Uterus (tissue), 4 donors: ENCODE measurements at places on chromosomes 7 and 10. TPM values are rescaled to one million over a fixed set of nuclear protein-coding genes. Genes with fewer than 3 reads are reported as not detected.
A peak's percentile ranks its signal among the peaks of the same experiment; 100 is the strongest.

Gene VSTM4
- 10.3 TPM for total RNA-seq

Gene MMRN2
- total RNA-seq, result 53.6 TPM

Gene DPP6
- total RNA-seq, result 107 TPM

Gene MYPN
- total RNA-seq, result not detected

DNA sequence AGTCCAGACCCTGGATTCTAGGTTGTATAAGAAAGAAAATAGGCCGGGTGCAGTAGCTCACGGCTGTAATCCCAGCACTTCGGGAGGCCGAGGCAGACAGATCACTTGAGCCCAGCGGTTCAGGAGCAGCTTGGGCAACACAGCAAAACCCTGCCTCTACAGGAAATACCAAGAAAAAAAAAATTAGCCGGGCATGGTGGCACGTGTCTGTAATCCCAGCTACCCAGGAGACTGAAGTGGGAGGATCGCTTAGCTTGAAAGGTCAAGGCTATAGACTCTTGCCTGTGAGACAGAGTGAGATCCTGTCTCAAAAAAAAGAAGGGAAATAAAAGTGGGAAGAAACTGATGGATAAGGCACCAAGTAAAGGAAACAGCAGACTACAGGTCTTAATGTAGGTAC is 287.9 kb upstream of the KLF14 start:
- DNase-seq, result no peak
- H3K4me3 ChIP-seq, result no peak overlapping the region
- H3K36me3 ChIP-seq, result no peaks in the 10 kb centered on the region
- H3K27me3 ChIP-seq, result no peaks in the 10 kb centered on the region

DNA sequence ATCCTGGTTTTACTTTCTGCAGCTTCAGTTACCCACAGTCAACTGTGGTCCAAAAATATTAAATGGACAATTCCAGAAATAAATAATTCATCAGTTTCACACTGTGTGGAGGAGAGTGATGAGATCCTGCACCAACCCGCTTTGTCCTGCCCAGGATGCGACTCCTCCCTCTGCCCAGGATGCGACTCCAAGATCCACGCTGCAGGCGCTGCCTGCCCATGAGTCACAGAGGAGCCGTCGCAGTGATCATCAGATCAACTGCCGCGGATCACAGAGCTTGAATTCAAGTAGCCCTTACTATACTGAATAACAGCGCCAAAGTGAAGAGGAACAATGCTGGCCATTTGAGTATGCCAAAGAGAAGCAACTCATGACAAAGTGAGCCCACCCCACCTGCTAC is 61.5 kb downstream of the GRB10 start:
- no peak overlapping the region for H3K4me3 ChIP-seq
- H3K36me3 ChIP-seq, result no peaks in the 10 kb centered on the region
- no peaks in the 10 kb centered on the region for H3K4me1 ChIP-seq
- no peak for DNase-seq
- H3K27me3 ChIP-seq, result no peaks in the 10 kb centered on the region

DNA sequence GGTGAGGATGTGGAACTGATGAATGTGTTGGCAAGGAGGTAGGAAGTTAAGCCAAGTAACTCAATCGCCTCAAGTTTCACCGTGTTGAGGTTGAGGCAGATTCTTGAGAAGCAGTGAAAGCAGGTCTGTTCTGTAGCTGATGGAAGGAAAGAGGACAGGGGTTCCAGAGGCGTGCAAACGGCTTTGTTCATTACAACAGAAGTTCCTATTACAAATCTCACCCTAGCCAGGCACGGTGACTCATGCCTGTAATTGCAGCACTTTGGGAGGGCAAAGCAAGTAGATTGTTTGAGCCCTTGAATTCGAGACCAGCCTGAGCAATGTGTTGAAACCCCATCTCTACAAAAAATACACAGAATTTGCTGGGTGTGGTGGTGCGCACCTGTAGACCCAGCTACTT is 36.9 kb upstream of the PTF1A start:
- H3K4me3 ChIP-seq, result no peak overlapping the region
- no peak for DNase-seq
- H3K36me3 ChIP-seq, result no peaks in the 10 kb centered on the region

- no peak overlapping the region for H3K4me3 ChIP-seq
- no peaks in the 10 kb centered on the region for H3K36me3 ChIP-seq
- H3K4me1 ChIP-seq, result no peaks in the 10 kb centered on the region
- no peak for DNase-seq
- no peak overlapping the region for H3K27ac ChIP-seq
These were observed 265.9 kb upstream of the NRP1 start for GRCh38 chr10:33600381-33600780.

- DNase-seq, result peak; percentile 27
- H3K27ac ChIP-seq, result peak overlapping the region; percentile 73
- H3K4me3 ChIP-seq, result peak overlapping the region; percentile 86
These were observed 635 bp downstream of the ZNF12 start for GRCh38 chr7:6705959-6706665.

DNA sequence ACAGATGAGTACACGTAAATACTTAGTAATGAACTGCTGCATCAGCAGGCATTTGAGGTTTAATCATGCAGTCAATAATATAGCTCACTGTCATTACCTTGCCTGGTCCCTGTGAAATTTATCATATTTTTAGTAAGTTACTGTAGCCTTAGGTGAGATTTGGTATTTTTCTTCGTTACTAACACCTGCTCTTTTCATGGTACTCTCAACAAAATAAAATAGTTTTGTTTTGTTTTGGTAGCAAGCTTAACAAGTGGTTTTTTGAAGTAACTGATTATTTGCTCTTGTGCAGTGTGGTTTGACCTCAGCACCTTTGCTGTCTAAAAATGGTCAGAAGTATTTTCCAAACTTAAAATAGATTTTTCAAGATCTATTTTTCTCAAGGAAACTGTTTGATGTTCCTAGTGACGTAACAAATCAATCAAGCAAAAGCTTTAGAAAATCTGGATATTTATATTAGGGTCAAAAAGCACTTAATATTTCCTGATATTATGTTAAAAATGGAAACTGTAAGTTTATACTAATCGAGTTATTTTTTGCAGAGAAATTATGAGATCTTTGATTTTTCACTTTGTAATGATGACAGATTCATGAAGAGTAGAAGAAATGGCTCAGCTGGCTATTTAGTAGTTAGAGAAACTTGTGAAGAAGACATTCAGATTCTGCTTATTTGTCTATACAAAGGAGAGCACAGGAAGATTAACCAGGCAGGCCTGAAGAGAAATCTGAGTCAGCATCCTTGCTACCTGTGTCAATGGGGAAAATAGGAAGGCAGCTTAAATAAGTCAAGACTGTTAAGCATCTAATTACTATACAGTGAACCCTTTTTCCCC is 21.0 kb upstream of the RPA3 start:
- no peak overlapping the region for H3K27ac ChIP-seq
- no peak overlapping the region for H3K4me3 ChIP-seq
- H3K36me3 ChIP-seq, result no peaks in the 10 kb centered on the region
- DNase-seq, result no peak
- no peaks in the 10 kb centered on the region for H3K27me3 ChIP-seq

DNA sequence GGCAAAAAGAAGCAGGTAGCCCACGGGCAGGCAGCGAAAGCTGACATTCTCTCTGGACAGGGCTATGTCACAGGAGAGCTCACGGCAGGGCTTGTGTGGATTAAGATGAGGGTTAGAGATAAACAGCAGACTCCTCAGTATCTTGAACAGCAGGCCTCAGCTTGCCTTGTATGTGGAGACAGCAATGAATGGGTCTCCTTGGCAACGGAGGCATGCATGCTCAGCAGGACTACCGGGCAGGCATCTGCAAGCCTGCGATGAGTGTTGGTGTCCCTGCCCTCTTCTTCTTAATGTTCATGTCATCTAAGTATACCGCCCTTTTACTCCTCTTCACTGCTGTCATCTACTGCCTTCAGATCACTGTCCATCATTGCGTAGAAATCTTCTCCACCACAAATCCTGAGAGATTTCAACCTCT is 81.9 kb upstream of the C1GALT1 start:
- no peak overlapping the region for H3K4me3 ChIP-seq
- H3K36me3 ChIP-seq, result no peaks in the 10 kb centered on the region
- no peak overlapping the region for H3K27ac ChIP-seq
- no peak for DNase-seq

DNA sequence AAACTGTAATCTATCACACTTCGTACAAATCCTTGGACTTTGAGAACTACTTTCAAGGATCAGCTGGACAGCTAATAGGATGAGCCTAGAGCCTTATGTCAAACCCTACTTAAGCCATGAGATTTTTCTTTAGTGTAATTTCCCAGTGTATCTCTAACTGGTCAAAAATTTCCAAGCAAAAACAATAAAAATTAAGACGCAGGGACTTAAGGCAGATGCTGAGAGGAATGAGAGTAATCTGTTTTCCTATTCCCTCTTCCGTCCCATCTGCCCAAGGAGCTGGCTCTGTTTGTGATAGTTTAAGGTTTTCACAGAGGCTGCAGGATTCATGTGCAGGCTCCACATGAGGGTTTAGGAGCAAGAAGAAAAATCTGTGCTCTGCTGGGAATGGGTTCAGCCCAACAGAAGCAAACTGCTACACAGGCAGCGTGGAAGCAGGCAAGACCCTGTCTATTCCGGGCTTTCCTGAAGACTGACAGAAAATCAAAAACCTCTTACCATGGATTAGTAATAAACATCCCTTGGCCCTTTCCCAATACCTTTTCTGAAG is 62.2 kb downstream of the ARMH3 start:
- DNase-seq, result no peak
- H3K4me1 ChIP-seq, result no peaks in the 10 kb centered on the region
- H3K36me3 ChIP-seq, result no peaks in the 10 kb centered on the region
- H3K4me3 ChIP-seq, result no peak overlapping the region
- H3K27ac ChIP-seq, result no peak overlapping the region
- H3K27me3 ChIP-seq, result no peaks in the 10 kb centered on the region

- no peaks in the 10 kb centered on the region for H3K36me3 ChIP-seq
- no peaks in the 10 kb centered on the region for H3K4me1 ChIP-seq
These were observed 221.0 kb downstream of the GLRX3 start for GRCh38 chr10:130357226-130357625.

GRCh38 chr10:20007426-20007825 is 191.2 kb downstream of the PLXDC2 start:
- H3K27ac ChIP-seq, result no peak overlapping the region
- no peaks in the 10 kb centered on the region for H3K36me3 ChIP-seq
- no peak overlapping the region for H3K4me3 ChIP-seq

- no peaks in the 10 kb centered on the region for H3K27me3 ChIP-seq
- peaks cover 4% of the 10 kb centered on the region for H3K4me1 ChIP-seq
- no peak overlapping the region for H3K4me3 ChIP-seq
- peak overlapping the region; percentile 41 for H3K27ac ChIP-seq
- no peak for DNase-seq
These were observed 69.8 kb downstream of the GLI3 start for GRCh38 chr7:42167206-42167605.

GRCh38 chr10:86085136-86085535 is 281.5 kb downstream of the GRID1 start:
- H3K27me3 ChIP-seq, result no peaks in the 10 kb centered on the region
- DNase-seq, result no peak
- H3K36me3 ChIP-seq, result no peaks in the 10 kb centered on the region
- H3K27ac ChIP-seq, result no peak overlapping the region
- H3K4me1 ChIP-seq, result no peaks in the 10 kb centered on the region

DNA sequence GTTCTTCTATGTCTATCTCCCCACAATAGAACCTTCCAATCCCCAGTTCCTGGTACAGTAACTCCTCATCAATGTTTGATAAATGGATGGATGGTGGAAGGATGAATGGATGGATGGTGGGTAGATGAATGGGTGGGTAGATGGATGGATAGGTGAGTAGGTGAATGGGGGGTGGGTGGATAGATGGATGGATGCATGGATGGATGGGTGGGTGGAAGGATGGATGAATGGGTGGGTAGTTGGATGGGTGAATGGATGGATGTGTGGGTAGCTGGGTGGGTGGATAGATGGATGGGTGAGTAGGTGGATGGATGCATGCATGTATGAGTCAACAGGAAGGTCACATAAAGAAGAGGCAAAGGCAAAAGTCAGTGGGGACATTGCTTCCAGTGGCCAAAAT is 116.8 kb downstream of the GRID1 start:
- no peaks in the 10 kb centered on the region for H3K27me3 ChIP-seq
- no peaks in the 10 kb centered on the region for H3K4me1 ChIP-seq
- H3K27ac ChIP-seq, result no peak overlapping the region
- H3K4me3 ChIP-seq, result no peak overlapping the region
- no peak for DNase-seq

DNA sequence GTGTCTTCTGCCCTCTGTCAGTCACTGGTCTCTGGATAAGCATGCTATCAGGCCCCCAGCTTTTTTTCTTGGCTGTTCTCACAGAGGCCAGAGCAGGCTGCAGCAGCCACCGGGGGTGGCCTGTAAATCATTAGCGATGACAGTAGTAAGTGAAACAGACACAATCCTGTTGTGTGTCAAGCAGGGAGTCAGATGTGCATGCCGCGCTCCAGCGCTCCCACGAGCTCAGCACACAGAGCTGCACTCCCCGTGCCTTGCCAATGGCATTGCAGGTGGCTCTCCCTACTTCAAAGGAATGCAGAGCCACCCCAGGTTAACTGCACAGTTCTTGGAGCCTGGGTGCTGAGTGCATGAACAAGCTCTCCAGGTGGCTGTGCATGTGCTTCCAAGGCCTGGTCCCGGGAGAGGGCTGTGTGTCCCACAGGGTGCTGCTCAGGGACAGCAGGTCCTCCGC is 226.1 kb downstream of the GLRX3 start:
- DNase-seq, result no peak
- H3K27ac ChIP-seq, result no peak overlapping the region
- no peaks in the 10 kb centered on the region for H3K36me3 ChIP-seq
- H3K27me3 ChIP-seq, result no peaks in the 10 kb centered on the region

- no peak for DNase-seq
- H3K4me3 ChIP-seq, result no peak overlapping the region
- no peaks in the 10 kb centered on the region for H3K27me3 ChIP-seq
- no peaks in the 10 kb centered on the region for H3K4me1 ChIP-seq
- H3K27ac ChIP-seq, result no peak overlapping the region
These were observed 13.3 kb downstream of the TMEM120A start for GRCh38 chr7:75981203-75981452.

DNA sequence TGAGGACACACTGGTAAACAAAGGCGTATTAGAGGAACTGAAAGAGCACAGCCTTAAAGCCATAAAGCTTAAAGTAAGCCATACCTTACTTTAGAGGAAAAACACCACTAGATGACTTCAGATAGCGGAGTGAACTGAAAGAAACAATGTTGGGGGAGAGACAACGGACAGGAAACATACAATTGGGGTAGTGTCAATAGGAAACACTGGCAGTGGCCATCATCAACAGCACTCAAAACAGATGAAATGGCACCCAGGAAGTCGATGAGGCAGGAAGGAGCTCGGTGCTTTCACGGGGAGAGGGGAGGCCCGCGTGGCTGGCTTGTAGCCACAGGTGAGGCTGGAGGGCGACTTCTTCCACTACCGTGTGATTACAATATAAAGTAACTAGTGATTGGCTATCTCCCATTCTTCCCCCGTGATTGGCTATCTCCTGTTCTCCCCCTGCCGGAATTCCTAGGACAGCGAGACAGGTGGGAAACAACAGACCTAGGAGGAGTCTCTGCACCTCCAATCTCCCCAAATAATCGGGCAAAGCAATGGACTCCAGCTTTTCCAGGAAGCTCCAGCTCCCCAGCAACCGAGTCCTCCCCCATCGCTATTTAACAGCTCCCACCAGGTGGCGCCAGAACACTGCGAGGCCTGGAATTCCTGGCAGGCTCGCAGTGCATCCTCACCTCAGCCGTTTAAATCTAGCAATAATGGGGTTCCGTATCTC is 2.4 kb upstream of the TAS2R38 start:
- H3K4me1 ChIP-seq, result no peaks in the 10 kb centered on the region
- H3K36me3 ChIP-seq, result no peaks in the 10 kb centered on the region
- H3K4me3 ChIP-seq, result no peak overlapping the region
- no peaks in the 10 kb centered on the region for H3K27me3 ChIP-seq
- DNase-seq, result peak; percentile 22
